ENCODE measurements at places on chromosomes 4 and X. TPM values are rescaled to one million over a fixed set of nuclear protein-coding genes. Genes with fewer than 3 reads are reported as not detected.

DNA sequence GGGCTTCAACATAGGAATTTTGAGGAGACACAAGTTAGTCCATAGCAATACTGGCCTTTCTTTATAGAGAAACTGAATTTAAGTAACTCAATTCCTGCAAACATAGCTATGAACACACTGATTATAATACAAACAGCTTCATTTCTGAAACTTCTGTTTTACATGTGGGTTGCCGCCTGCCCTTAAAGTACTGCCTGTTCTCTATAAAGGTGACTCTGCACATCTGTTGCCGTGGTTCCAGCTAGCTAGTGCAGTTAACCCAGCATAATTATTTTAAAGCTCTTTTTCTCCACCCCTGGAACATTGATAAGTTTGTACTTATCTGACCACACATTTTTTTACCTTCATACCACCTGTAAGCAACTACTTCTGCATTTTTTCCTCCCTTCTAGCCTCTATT, 177.6 kb downstream of the NWD2 start:
- no peak for DNase-seq
- H3K4me3 ChIP-seq = no peak overlapping the region
- H3K4me1 ChIP-seq = no peaks in the 10 kb centered on the region
- no peak overlapping the region for H3K27ac ChIP-seq
- no peaks in the 10 kb centered on the region for H3K27me3 ChIP-seq

The COMMD8 gene
- 13.2 TPM for total RNA-seq

DNA sequence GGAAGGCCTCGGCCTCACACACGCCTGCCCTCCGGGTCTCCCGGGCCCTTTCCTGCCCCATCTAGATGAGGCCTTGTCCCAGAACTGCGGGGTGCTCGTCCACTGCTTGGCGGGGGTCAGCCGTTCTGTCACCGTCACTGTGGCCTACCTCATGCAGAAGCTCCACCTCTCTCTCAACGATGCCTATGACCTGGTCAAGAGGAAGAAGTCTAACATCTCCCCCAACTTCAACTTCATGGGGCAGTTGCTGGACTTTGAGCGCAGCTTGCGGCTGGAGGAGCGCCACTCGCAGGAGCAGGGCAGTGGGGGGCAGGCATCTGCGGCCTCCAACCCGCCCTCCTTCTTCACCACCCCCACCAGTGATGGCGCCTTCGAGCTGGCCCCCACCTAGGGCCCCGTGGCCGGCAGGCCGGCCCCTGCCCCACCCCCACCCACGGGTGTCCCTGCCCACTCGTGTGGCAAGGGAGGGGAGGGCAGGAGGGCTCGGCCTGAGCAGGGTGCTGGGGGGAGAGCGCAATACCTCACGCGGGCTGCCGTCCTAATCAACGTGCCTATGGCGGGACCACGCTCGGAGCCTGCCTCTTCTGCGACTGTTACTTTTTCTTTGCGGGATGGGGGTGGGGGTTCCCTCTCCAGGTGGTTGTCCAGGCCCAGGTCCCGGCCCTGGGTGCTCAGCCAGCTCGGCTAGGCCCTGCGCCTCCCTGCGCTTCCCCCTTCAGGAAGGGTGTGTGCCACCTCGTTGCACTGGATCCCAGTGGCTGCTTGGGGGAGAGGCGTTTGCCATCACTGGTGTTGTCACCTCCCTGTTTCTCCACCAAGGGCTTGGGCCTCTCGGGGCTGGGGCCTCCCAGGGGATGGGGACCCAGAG, 3.1 kb downstream of the DUSP9 start:
- H3K36me3 ChIP-seq = no peaks in the 10 kb centered on the region
- H3K27ac ChIP-seq = no peak overlapping the region
- H3K4me3 ChIP-seq = no peak overlapping the region
- peak; percentile 11 for DNase-seq

The GAB1 gene
- total RNA-seq = 38.0 TPM

The NKX3-2 gene
- total RNA-seq = 0.18 TPM

The DMP1 gene
- total RNA-seq = not detected

- no peak overlapping the region for H3K4me3 ChIP-seq
- no peak overlapping the region for H3K27ac ChIP-seq
- H3K36me3 ChIP-seq = no peaks in the 10 kb centered on the region
- H3K4me1 ChIP-seq = no peaks in the 10 kb centered on the region
- H3K27me3 ChIP-seq = no peaks in the 10 kb centered on the region
Measured at GRCh38 chr4:40547789-40548132, 81.9 kb downstream of the RBM47 start.

- H3K27ac ChIP-seq = no peak overlapping the region
- DNase-seq = no peak
- no peaks in the 10 kb centered on the region for H3K4me1 ChIP-seq
- no peaks in the 10 kb centered on the region for H3K36me3 ChIP-seq
- H3K27me3 ChIP-seq = no peaks in the 10 kb centered on the region
- H3K4me3 ChIP-seq = no peak overlapping the region
Measured at GRCh38 chr4:5823542-5824211, 69.2 kb downstream of the CRMP1 start.

DNA sequence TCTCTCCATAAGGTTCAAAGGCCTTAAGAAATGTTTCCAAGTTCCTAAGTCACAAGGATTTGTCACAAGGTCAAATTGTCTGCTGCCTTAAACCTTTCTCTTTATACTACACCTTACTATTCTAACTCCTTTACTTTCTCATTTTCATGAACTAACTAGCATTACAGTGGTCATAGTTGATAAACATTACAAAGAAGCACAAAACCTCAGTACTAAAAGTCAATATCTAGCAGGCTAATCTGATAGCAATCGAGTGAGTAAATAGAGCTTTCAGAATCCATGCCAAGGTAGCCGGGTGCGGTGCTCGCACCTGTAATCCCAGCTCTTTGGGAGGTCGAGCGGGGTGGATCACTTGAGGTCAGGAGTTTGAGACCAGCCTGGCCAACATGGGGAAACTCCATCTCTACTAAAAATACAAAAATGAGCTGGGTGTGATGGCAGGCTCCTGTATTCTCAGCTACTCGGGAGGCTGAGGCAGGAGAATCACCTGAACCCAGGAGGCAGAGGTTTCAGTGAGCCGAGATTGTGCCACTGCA, 510.0 kb downstream of the GBA3 start:
- no peaks in the 10 kb centered on the region for H3K4me1 ChIP-seq
- H3K27me3 ChIP-seq = no peaks in the 10 kb centered on the region
- no peak for DNase-seq
- H3K27ac ChIP-seq = no peak overlapping the region
- no peak overlapping the region for H3K4me3 ChIP-seq

The CXCR3 gene
- 0.34 TPM for total RNA-seq

- no peak overlapping the region for H3K4me3 ChIP-seq
- H3K27me3 ChIP-seq = no peaks in the 10 kb centered on the region
- H3K4me1 ChIP-seq = no peaks in the 10 kb centered on the region
- no peak overlapping the region for H3K27ac ChIP-seq
- no peaks in the 10 kb centered on the region for H3K36me3 ChIP-seq
Measured at GRCh38 chrX:16516232-16516876, 133.6 kb upstream of the S100G start.

The SLITRK4 gene
- 5.0 TPM for total RNA-seq

- H3K27me3 ChIP-seq = no peaks in the 10 kb centered on the region
- DNase-seq = no peak
- H3K4me1 ChIP-seq = no peaks in the 10 kb centered on the region
- H3K4me3 ChIP-seq = no peak overlapping the region
Measured at GRCh38 chrX:43068639-43069038, 290.7 kb upstream of the PPP1R2C start.

- no peak overlapping the region for H3K4me3 ChIP-seq
- no peak for DNase-seq
- H3K4me1 ChIP-seq = no peaks in the 10 kb centered on the region
- no peaks in the 10 kb centered on the region for H3K27me3 ChIP-seq
Measured at GRCh38 chr4:8847764-8848163, 23.9 kb downstream of the HMX1 start.

DNA sequence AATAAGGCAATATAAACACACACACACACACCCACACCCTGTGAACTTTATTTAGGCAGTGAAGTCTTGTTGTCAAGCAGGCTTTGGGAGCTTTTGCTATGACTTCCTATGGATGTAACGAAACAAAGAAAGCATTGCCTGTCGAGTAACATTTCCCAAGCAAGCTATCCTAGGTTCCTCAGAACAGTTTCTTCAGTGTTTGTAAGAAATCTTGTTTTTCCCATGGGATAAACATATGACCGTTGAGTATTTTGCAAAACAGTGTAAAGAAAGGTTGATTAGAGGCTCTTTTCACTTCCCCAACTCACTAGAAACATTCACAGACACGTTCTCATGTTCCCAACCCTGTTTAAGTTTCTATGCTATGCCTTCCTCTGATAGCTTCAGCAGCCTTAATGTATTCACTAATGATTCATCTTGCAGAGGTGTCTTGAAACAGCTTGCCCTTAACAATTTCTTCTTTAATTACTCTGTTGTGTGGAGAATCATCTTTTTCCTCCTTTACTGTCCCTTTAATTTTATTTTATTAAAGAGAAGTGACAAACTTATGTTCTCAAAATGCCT, 1947.1 kb upstream of the TENM3 start:
- no peaks in the 10 kb centered on the region for H3K4me1 ChIP-seq
- H3K36me3 ChIP-seq = no peaks in the 10 kb centered on the region
- no peak overlapping the region for H3K4me3 ChIP-seq
- DNase-seq = no peak
- no peaks in the 10 kb centered on the region for H3K27me3 ChIP-seq
- H3K27ac ChIP-seq = no peak overlapping the region

DNA sequence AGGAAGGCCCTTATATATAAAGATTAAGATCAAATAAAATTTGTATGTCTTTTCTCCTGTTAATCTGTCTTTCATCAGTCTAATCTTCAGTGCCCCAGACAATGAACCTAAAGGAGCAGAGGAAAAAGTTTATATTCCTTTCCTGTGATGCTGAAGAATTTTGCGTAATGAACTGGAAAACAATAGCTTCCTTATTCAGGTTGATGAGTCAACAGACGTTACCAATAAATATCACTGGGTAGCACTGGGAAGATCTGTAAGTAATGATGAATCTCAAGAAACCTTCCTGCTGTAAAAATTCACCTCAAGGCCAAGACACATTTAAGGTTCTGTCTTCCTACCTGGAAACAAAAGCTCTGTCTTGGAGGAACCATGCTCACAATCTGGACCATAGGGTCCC, 25.5 kb downstream of the CDKN2AIP start:
- H3K36me3 ChIP-seq = no peaks in the 10 kb centered on the region
- DNase-seq = no peak
- H3K27ac ChIP-seq = no peak overlapping the region
- no peaks in the 10 kb centered on the region for H3K27me3 ChIP-seq
- H3K4me1 ChIP-seq = no peaks in the 10 kb centered on the region

The PDE6B gene
- 4.6 TPM for total RNA-seq

The UGT2B7 gene
- total RNA-seq = 4.8 TPM

GRCh38 chr4:126761947-126762662, 870.7 kb upstream of the INTU start:
- H3K36me3 ChIP-seq = no peaks in the 10 kb centered on the region
- no peaks in the 10 kb centered on the region for H3K4me1 ChIP-seq
- no peak for DNase-seq
- H3K27ac ChIP-seq = no peak overlapping the region
- no peaks in the 10 kb centered on the region for H3K27me3 ChIP-seq

The DDX53 gene
- total RNA-seq = not detected

DNA sequence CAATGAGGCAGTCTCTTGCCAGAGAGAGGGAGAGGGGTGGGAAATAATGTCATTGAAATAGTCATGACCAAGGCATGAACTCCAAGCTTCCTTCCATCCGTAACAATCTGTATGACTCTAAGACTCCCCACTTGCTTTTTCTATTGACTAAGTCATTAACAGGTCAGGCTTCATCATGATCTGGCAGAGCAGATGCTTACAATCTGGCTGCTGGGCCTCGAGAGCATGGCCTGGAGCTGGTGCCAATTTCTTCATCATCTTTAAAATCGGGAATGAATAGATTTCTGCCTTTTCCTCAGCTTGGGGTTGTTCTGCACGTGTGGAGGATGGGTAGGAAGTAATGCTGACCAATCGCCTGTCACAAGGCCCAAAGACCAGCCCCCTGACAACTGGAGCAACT, 280.6 kb upstream of the CLNK start:
- H3K27ac ChIP-seq = no peak overlapping the region
- no peaks in the 10 kb centered on the region for H3K36me3 ChIP-seq
- no peak overlapping the region for H3K4me3 ChIP-seq
- H3K4me1 ChIP-seq = no peaks in the 10 kb centered on the region
- DNase-seq = no peak

The ADH6 gene
- 0.56 TPM for total RNA-seq

Measured in ovary (tissue), 10 donors.